Activated T-cell treated with anti-CD3 and anti-CD28 coated beads, Interleukin-2, amount 50 U/mL, for 4 hours (primary cell): ENCODE measurements at places on chromosomes 3 and 15. TPM values are rescaled to one million over a fixed set of nuclear protein-coding genes. Genes with fewer than 3 reads are reported as not detected.

Gene LRRC31
- total RNA-seq, result not detected

Gene MKRN3
- 2.1 TPM for total RNA-seq

Gene AGTR1
- not detected for total RNA-seq

Gene SYNPR
- total RNA-seq, result not detected

Gene SSUH2
- total RNA-seq, result not detected

Gene SLC9A9
- total RNA-seq, result 0.56 TPM

Gene RLBP1
- not detected for total RNA-seq

Gene AMIGO3
- not detected for total RNA-seq

Gene SLC51B
- not detected for total RNA-seq

Gene GDPGP1
- 11.9 TPM for total RNA-seq

Gene PRSS50
- not detected for total RNA-seq

Gene SERPINI1
- total RNA-seq, result 0.63 TPM

- no peak for DNase-seq
Observed at GRCh38 chr3:97825101-97825500, 3.3 kb downstream of the CRYBG3 start.

DNA sequence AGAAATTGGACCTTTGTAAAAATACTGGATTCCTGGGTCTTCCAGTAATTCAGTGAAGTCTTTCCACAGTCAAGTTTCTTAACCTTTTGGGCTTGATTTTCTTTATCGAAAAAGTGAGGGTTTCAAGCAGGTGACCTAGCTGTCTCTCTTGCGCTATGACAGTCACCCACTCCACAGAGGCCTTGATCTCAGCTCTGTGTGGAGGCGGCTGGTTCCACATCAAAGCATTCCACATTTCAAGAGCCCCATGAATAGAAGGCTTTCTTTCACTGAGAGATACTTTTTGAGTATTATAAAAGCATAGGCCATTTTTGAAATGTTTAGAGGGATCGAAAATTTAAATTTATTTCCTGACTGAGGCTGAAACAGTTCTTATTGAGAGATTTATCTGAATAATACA, 43.9 kb downstream of the GABRA5 start:
- no peak for DNase-seq

GRCh38 chr15:72706266-72706665, 20.3 kb downstream of the BBS4 start:
- no peak for DNase-seq

- no peak for DNase-seq
Observed at GRCh38 chr3:39138804-39139415, 14.5 kb downstream of the CSRNP1 start.

DNA sequence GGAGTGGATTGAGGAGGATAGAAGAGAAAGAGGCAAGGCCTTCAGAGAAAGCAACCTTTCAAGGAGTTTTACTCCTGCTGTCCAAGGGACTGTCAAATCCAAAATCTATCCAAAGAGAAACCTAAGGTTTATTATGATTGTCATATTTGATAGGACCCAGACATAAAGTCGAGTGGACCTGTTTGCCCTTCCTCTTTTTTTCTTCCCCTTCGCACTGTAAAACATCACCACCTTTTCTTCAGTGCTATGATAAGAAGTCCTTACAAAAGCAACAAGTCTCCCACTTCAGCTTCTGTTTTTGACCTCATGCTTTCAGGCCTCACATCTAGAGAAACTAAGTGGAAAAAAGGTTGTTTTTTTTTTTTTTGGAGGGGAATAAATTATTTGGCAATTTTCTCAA, 73.0 kb downstream of the TRPC1 start:
- DNase-seq, result no peak

- DNase-seq, result no peak
Observed at GRCh38 chr15:94972314-94972713, 741.0 kb downstream of the MCTP2 start.

DNA sequence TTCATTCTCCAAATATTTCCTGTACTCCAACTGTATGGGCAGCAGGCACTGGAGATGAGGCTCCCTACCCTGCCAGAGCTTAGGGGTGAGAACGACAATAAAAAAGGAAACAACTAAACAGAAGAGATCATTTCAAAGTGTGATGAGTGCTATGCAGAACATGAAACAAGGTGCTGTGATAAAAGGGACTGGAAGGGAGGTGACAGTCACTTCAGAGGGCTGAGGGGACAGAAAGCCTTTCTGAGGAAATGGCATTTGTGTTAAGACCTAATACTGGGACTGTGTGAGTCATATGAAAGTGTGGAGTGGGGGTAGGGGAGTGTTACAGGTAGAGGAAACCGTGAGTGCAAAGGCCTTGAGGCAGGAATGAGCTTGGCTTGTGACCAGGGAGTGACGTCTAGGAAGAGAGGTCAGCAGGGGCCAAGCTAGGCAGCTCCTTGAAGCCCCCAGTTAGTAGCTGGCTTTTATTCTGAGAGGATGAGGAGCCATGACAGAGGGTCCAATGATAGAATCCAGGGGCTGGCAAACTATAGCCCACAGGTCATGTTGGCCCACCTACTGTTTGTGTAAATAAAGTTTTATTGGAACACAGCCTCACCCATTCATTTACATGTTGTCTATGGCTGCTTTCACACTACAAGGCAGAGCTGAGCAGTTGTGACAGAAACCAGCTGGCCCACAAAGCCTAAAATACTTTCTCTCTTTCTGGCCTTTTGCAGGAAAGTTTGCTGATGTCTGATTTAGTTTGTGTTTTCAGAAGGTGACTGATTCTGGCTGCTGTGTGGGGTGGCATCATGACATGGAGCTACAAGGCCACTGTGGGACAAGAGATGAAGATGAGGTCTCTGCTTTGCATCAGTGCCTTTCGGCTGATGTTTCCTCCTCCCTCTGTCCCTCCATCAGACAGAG, 56.6 kb downstream of the LSM3 start:
- DNase-seq, result no peak

DNA sequence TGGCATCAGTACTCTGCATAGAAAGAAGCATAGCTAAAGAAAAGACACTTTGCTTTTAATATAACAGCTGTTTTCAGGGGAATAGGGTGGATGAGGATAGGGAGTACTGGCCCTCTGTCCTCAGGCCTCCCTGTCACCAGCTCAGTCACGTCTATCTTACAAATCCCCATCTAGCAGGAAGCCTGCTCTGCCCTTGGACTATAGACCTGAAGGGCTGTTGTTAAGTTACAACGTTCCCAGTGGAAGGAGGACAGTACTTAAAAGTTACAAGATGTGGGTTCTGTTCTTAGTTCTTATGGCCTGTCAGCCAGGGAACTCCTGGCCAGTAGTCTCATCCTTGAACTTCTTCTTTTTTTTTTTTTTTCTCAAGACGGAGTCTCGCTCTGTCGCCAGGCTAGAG, 70.5 kb downstream of the RPL39L start:
- DNase-seq, result no peak

DNA sequence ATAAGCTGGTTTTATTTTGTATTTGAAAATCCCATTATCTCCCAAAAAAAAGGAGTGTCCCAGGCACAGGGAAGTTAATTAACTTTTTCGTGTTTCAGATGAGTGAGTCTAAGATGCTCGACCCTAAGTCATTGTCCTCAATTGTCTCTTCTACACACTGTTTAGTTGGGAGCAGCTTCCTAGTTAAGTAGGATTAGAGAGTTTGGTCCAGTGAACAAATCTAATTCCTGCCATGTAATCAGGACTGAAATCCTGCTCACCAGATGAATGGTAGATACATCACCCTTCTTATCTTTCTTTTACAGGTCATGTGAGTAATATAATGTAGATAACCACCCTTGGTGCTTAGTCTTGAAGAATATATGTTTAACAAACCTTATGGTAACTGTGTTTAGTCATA, 228.9 kb upstream of the MANF start:
- DNase-seq, result no peak

GRCh38 chr15:44485880-44486279, 51.1 kb upstream of the EIF3J start:
- no peak for DNase-seq

GRCh38 chr3:141384157-141384556, 15.9 kb downstream of the ZBTB38 start:
- DNase-seq, result no peak

DNA sequence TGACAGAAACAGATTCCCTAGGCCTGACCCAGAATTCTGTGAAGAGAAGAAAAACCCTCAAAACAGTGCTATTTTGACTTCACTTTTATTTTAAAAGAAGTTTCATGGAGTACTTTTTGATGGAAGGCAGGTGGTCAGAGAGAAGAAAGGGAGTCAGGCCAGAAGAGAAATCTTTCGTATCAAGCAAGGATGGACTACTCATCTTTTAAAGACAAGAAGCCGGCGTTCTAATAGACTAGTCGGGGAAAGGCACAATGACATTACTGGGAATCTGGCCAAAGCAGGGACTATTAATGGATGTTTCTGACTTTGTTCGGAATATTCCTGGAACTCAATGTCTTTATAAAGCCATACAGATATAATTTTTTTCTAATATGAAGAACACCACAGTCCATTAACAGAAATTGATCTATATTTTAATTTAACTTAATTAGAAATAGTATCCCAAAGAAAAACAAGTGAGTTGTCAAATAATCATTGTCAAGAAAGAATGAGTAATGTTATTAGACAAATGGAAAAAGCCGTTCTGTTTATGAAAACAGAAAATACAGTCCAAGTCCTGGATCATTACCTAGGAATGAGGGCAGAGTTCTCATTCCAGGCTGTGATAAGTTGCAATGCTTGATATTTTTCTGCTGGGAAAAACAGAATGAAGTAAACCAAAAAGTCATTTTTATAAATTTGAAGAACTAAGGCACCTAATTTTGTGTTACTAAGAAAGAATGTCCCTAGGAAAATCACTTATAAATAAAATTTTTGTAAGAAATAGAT, 23.7 kb upstream of the PCOLCE2 start:
- no peak for DNase-seq

DNA sequence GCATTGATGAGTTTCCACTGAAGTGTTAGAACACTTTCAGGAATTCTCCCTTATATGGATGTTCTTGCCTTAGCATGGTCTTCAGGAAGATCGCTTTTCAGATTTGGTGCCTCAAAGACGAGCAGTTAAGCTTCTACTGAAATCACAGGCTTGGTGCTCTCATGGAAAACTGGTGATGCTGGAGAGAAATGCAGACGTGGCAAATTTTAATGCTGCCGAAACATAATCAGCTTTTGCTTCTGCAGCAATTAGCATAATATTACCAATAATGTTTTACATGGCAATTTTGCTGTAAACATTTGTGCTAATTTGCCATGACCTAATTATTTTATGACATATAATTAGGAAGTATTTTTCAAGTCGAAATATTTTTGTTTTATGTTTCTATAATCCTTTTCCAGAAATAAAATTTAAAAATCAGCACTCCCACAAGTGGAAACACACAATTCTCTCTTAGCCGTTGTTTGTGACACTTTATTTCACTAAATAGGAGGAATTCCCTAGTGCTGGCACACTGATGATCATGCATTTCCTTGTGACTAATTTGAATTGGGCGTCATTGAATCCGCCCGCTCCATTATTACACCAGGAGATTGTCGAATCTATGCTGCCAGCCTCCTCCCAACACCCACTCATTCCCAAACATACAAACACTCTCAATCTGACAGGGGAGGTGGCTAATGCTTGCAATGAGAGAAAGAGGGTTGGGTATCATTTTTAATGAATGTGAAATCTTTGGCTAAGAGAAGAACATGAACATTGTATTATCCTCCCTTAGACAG, 506.8 kb upstream of the PPP2R3A start:
- no peak for DNase-seq
